ENCODE measurements at places on chromosomes 7 and 10.

DNA sequence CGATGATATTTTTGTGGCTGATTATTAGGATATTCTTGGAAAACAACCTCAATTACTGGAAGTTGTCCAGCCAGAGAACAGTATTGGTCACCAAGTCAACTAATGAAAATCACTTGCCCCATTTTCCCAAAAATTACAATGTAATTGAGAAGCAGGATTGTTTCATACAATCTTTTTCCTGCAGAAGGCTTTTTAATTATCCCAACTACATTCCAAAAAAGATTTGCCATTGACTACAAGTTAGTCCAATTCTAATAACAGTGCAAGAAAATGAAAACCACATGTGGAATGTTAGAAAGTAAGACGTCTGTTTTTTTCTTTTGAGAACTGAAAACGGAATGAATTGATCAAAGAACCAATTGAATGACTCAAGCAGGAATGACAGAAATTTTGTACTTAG lies 1195.8 kb downstream of the SORCS1 start:
- DNase-seq, result no peak
- no peaks in the 10 kb centered on the region for H3K36me3 ChIP-seq
- H3K27ac ChIP-seq, result no peak overlapping the region

DNA sequence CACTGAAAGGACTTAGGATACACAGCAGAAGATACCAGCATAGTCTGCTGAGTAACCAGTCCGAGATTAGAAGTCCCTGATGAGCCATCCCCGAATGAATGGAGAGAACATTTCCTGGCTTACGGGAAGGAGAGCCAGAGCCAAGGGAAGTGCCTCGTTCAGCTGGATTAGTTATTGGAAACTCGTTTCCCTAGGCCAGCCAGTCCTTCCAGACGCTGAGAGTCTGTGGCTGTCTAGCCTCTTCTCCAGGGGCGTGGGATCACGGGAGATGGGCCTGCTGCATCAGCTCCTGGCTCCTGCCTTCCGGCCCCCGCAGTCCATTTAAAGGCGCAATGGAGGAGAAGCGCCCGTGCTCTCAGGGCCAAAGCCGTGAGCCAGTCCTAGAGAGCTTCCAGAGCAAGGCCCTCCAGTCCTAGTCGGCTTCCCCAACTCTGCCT lies 712.8 kb downstream of the PARD3 start:
- peaks cover 2% of the 10 kb centered on the region for H3K27me3 ChIP-seq
- DNase-seq, result no peak
- H3K27ac ChIP-seq, result no peak overlapping the region
- H3K36me3 ChIP-seq, result peaks cover 7% of the 10 kb centered on the region

DNA sequence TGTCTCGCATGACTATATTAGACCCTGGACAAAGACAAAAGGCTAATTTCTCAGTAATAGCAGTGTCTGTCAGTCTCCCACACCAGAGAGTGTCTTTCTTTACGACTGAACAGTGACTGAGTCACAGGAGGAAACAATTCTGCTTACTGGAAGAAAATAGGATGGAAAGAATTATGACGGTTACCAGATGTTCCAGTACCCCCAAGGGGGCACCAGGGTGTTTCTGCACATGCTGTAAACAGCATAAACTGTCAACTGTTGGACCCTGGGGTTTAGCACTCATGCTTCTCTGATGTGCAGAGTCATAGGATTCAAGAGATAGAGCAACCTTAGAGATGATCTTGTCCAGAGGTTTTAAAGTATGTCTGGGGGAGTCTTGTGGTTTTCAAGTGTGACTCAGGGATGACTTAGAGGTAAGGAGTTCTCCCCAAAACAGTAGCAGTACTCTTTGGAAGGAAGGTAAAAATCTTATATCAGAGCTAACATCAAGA lies 291.7 kb downstream of the THSD7A start:
- peaks cover 15% of the 10 kb centered on the region for H3K36me3 ChIP-seq
- H3K27me3 ChIP-seq, result no peaks in the 10 kb centered on the region
- no peak for DNase-seq
- no peak overlapping the region for H3K27ac ChIP-seq

GRCh38 chr7:22178735-22179134 lies 178.2 kb downstream of the RAPGEF5 start:
- no peak for DNase-seq
- no peak overlapping the region for H3K27ac ChIP-seq
- H3K36me3 ChIP-seq, result peaks cover 53% of the 10 kb centered on the region
- H3K4me3 ChIP-seq, result no peak overlapping the region
- peaks cover 7% of the 10 kb centered on the region for H3K27me3 ChIP-seq

GRCh38 chr10:70885481-70885880 lies 2.9 kb downstream of the PCBD1 start:
- no peak for DNase-seq
- peaks cover 26% of the 10 kb centered on the region for H3K4me1 ChIP-seq
- peaks cover 15% of the 10 kb centered on the region for H3K36me3 ChIP-seq
- no peak overlapping the region for H3K27ac ChIP-seq
- peaks cover 11% of the 10 kb centered on the region for H3K27me3 ChIP-seq
- H3K4me3 ChIP-seq, result no peak overlapping the region

DNA sequence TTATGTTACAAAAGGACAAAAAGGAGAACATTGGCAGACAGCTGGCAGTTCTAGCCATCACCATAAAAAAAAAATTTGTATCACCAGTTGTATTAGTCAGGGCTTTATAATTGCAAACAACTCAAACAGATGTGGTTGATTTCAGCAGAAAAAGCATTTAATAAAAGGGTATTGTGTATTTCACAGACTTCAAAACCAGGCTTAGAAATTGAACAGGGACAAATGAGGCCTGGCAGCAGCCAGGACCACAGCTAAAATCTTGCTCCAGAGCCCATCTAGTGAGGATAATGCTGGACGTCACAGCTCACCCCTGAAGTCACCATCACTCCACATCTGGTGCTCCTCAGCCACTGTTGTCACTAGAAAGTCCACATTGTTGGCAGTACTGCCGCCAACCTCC lies 52.9 kb upstream of the CALD1 start:
- peaks cover 5% of the 10 kb centered on the region for H3K27me3 ChIP-seq
- H3K4me3 ChIP-seq, result no peak overlapping the region
- no peak for DNase-seq
- H3K27ac ChIP-seq, result no peak overlapping the region
- peaks cover 18% of the 10 kb centered on the region for H3K4me1 ChIP-seq

DNA sequence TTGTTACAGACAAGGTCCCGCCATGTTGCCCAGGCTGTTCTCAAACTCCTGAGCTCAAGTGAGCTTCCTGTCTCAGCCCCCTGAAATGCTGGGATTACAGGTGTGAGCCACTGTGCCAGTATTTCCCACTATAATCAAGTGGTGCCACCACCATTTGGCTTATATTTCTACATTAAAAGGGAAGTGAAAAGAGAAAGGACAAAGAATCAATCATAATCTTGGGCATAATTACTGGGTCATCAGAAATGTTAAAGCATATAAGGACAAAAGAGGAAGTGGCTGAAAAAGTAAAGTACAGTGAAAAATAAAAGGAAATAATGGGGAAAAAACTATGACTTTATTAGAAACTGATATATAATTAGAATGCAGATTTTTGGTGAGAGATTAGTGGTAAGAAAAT lies 25.7 kb upstream of the ENTPD1 start:
- peaks cover 28% of the 10 kb centered on the region for H3K4me1 ChIP-seq
- H3K36me3 ChIP-seq, result peaks cover 11% of the 10 kb centered on the region
- DNase-seq, result no peak
- H3K27me3 ChIP-seq, result peaks cover 3% of the 10 kb centered on the region

Measured in endothelial cell (in vitro differentiated cells).